ENCODE measurements at places on chromosomes 3 and 15.

GRCh38 chr3:182704926-182705325 is 88.4 kb upstream of the ATP11B start:
- DNase-seq, result no peak

DNA sequence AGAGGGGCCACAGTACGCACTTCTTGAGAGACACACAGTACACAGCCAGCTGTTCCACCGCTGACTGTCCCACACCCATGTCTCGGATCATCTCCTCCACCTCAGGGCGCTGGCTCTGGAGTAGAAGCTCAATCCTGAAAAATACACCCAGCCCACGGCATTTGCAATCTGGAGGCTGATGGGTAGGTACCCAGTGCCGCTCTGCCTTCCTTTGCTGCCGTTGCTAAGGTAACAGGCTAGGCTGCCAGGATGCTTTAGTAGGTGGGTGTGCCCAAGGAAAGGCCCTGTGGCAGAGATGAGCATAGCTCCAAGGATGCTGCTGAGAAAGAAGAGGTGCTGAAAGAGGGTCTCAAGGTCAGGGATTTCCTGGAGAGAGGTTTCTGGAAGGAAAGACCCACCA is 14.6 kb downstream of the TRAIP start:
- DNase-seq, result no peak

DNA sequence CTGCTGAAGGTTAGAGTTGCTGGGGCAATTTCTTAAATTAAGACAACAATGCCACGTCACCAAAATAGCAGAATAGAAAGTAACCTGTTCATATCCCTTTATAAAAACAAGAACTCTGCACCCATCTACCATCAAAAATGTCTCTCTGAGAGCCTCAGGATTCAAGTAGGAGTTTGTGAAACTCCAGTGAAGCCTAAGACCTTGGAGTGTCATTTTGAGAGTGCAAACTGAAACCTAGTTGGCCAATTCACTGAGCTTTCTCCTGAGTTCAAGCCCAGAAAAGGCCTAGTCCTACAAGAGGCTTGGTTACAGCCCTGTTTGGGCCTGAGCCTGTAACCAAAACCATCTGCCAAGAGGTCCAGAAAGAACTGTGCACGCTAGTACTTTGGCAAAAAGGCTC is 335.1 kb downstream of the EFHB start:
- DNase-seq, result no peak

- no peak for DNase-seq
These were observed 34.9 kb upstream of the PPP4R2 start for GRCh38 chr3:72961752-72962151.

Data from stimulated activated CD8-positive, alpha-beta memory T cell treated with anti-CD3 and anti-CD28 coated beads, Interleukin-12 subunit alpha, Interleukin-12 subunit beta, amount 100 ng/mL, for 1 hour (primary cell).